Left colon (tissue), 2 donors: ENCODE measurements at places on chromosomes 12 and 14. TPM values are rescaled to one million over a fixed set of nuclear protein-coding genes. Genes with fewer than 3 reads are reported as not detected.

GRCh38 chr14:67411820-67412421 lies at the start of gene PLEK2:
Gene PLEK2, minus strand, starts transcription at chr14:67412165. Its CDS starts 106 bp downstream, at chr14:67412059.
- DNase-seq: peak; percentile 91

- no peak for DNase-seq
These were observed 155.4 kb upstream of the FAR2 start for GRCh38 chr12:28993720-28994119.

PAN2 gene
- total RNA-seq: 53.8 TPM

DNA sequence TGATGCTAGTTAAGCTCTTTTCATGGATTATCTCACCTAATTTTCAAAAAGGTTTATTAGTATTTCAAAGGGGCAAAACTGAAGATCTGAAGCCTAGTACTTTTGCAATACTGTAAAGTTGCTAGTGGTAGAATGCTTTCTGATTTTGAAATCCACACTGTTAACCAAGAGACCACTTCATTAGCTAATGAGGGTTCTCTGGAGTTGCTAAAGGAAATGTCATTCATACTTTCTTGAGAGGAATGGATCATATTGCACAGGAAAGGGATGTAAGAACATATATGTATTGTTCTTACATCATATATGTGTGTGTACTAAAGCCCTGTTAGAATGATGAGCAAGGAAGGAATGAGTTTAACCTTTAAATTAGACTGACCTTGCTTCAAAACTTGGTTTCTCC lies 39.0 kb upstream of the LDHB start:
- no peak for DNase-seq

DNA sequence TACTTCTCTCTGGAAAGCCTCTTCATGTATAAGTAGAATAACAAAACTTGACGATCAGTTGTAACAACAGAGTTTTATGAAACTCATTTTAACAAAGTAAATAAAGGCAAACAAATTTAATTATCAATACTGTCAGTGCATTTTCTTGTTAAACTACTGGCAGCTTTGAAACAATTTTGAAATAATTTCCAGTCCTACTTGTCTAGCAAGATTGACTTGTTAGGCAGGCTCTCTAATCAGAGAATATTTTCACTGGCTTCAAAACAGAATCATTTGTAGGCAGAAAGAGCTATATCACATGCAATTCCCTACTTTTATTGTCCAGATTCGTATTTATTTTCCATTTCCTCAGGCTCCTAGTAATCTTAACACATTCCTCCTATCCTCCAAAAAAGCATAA lies 45.9 kb upstream of the SLC6A13 start:
- no peak for DNase-seq

GRCh38 chr12:130916241-130916911 lies 37.3 kb upstream of the ADGRD1 start:
- peak; percentile 26 for DNase-seq

DNA sequence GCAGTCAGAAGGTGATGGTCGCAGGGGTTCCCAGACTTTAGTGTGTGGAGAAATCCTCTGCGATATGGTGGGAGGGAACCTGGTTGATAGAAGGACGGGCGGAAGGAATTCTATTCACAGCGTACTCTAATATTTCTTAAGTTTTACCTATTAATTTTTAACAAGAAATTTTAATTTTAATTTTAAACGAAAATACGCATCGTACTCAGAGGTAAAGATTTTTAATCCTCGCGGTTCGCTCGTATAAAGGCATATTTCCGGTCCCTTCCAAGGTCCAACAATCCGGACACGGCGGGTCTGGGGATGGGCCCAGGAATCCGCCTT lies 338 bp upstream of the SLC48A1 start:
- DNase-seq: no peak

GRCh38 chr14:103232831-103233319 lies 101.2 kb upstream of the EIF5 start:
- DNase-seq: no peak

ZDHHC22 gene
- not detected for total RNA-seq

MIPOL1 gene
- total RNA-seq: 9.1 TPM

INHBC gene
- total RNA-seq: not detected

GRCh38 chr12:52414936-52415335 lies 8.8 kb upstream of the KRT82 start:
- DNase-seq: no peak

DNA sequence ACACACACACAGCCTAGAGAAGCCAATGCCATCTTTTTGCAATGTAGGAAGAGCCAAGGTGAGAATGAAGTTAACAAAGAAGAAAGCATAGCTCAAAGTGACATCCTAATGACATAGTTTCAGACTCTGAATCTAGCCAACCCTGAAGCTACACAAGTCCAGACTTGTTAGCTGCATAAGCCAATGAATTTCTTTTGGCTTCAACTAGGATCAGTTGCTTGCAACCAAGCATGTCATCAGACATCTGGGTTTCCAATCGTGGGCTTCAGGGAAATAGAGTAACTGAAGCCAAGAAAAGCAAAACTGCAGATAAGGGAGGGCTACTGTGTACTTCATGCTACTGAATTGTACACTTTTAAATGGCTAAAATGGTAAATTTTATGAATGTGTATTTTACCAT lies 4.4 kb upstream of the GPHN start:
- DNase-seq: no peak

WIF1 gene
- total RNA-seq: 0.25 TPM

GRCh38 chr12:53053218-53054111 lies 3.6 kb downstream of the TNS2 start:
- DNase-seq: peak; percentile 90

DNA sequence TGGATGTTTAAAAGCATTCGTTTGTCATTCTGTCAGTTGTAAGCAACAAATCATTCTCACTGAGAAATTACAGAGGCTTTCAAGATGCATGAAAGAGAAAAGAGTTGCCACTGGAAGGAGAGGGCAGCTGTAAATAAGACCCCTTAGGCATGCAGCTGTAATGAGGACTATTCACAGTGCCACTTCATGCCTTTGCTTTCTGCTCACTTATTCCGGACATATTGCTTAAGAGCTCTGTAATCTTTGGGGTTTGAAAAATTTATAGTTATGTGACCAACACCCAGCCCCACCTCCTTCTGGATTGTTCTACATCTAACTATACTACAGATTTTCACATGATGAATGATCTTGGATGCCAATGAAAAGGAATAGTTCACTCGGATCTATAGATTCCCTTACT lies 194.8 kb upstream of the DCN start:
- DNase-seq: no peak

DNA sequence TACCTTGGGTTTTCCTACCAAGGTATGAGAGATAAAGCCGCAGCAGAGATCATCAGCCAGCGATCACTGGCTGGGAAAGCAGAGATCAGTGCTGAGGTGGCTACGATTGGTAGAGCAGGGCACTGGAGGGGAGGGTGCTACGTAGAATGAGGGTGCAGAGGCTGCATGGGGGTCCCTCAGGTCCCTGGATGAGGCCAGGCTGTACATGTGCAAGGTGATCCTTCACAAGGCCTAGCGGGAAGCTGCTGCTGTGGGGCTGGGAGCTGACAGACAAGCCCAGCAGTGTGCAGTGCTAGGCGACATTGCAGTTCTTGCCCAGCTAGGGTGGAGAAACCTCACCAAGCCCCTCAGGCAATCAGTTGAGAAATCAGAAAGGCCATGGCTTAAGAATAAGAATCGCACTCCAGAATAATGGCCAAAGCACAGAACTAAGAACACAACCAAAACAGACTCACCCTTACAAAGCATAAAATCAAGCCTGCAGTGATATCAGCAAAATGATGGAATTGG lies 37.2 kb upstream of the GPR132 start:
- DNase-seq: no peak

DNA sequence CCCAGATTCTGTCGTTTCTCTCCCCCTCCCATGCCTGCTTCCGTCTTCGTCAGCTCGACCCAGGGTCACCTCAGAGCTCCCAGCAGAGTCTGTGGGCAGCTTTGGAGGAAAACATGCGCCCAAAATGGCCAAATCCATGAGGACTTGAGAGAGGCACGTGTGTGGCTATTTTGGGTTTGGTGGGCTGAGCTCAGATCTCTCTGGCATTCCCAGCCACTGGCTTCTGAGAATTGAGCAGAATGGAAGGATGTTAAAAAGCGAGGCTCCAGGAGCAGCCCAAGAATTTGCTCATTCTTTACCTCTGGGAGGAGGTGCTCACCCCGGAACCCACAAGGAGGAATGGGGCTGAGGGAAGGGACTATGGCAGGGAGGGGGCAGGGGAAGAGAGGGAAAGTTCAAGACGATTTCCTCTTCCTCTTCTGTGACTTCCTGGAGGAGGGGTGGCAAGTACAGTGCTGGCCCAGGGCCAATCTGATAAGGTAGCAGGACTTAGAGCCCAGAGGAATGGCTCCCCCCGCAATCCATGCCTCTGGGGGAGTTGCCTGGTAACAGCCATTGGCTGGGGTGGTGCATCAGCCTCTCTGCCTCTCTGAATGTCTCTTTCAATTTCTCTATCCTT lies 20.1 kb downstream of the TSPAN9 start:
- DNase-seq: peak; percentile 89

GRCh38 chr12:19390051-19390598 lies 49.2 kb upstream of the AEBP2 start:
- no peak for DNase-seq

- no peak for DNase-seq
These were observed 119.3 kb downstream of the SOX5 start for GRCh38 chr12:23830210-23830609.

DNA sequence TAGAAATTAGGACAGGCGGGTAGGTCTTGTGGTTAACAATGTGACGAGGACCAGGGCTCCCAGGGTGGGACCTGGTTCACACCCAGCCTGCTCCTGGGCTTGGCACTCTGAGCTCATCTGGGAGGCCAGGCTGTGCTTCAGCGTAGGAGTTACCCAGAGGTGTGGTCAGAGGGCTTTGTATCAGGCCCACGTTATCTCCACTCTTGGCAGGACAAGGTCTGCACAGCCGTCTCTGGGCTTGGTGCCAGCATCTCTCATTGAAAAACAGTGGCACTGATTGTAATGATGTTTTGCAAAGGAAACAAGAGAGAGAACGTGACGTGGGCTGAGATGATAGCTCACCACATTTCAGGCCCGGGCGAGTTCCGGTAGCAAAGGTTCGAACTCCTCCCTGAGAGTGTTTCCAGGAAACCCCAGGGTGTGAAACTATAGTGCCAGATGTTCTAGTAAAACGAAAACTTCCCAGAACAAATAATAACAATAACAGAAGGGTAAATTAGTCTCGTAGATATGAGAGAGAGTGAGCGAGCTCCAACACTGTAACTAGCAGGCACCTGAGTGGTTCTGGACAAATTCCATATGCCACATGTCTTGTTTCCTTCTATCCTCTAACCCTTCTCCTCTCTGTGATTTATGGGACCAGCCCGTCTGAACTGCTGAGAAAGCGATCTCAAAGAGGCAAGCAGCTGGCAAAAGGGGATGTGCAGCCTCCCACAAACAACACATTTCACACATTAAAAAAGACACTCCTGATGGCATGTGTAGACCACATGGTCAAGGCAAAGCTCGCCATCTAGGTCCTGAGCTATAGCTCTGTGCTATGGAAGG lies 227.3 kb downstream of the KTN1 start:
- DNase-seq: peak; percentile 95

GRCh38 chr14:102418169-102418852 lies 55.6 kb downstream of the TECPR2 start:
- no peak for DNase-seq

NFATC4 gene
- 17.4 TPM for total RNA-seq

GLIPR1L2 gene
- not detected for total RNA-seq

DNA sequence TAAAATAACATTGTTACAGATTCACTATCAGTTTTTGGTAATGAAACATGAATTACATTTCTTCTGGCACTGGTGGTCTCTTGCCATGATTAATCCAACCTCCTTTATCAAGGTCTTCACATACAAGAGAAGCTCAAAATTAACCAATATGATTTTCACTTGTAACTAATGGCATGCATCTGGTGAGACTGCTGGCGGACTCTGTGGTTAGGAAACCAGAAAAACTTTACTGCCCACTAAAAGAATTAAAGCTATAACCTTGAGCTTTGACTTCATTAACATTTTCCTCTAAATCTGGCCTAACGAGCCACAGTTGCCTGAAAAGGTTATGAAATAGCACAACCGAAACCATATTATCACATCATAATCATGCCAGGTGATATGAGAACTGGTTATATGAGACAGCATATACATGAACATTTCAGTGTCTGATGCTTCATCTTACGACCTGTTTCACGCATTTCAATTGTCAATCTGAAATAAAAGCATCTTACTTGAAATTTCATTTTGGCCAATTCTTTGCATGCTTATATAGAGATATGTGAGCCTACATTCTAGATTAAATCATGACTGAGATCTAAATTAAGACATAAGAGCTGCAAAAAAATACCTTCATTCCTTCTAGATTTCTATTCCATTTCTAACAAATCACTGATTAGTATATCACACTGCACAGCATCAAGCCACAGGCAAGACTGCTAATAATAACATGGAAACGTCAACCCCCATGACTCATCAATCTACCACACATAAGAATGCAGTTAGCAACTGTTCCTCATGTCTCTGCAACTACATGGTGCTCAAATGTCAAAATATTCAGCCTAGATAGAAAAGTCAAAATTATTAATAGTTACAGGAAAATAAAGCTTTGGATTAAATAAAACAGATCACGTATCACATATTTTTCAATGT lies 89.3 kb downstream of the OSBPL8 start:
- DNase-seq: no peak
